ENCODE measurements at places on chromosomes 3 and 15.

GRCh38 chr3:128498901-128499530 lies 6.0 kb upstream of the GATA2 start:
- no peak for DNase-seq

DNA sequence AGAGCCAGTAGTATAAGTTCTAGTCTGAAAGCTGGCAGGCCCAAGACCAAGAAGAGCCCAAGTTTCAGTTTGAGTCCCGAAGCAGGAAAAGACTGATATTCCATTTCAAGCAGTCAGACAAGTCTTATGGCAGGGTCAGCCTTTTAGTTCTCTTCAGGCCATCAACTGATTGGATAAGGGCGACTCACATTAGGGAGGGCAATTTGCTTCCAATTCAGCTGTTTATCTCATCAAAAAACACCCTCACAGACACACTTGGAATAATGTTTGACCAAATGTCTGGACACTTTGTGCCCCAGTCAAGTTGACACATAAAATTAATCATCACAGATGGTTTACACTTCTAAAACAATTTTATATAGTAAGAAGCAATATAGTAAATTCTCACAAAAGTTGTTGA lies 69.7 kb downstream of the UBE2E2 start:
- DNase-seq, result no peak

- no peak for DNase-seq
Measured at GRCh38 chr3:123818921-123819429, 65.2 kb downstream of the MYLK start.

DNA sequence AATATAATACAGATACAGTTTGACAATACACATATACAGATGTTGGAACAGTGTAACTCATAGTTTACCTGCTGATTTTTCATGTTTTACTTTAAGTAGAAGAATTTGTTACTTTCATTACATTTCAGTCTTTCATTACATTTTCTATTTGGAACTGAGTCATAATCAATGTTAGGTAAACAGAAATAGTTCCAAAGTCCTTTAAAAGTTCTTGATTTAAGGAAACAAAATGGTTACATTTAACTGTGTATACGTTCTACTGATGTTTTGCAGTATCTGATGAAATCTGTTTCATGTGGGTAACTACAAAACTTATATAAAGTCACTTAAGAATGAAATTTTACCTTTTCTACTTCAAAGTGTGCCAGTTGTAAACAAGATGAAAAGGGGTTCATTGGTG lies 721.2 kb downstream of the NAALADL2 start:
- no peak for DNase-seq

DNA sequence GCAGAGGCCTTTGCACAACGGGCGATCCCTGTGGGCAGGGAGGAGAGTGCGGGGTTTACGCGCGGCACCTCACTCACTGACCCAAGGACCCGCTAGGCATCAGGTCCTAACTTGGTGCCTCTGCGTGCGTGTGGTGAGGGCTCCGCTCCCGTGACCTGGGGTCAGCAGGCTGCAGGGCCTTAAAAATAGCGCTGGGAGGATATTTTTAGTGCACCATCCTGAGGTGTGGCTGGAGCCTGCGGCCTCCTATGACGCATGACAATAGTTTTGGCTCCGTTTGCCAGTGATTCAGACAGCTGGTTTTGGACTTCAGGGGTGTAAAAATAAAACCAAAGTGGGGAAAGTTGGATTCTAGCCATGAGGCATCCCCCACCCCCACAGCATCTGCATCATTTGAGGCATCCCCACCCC lies 139.0 kb downstream of the FAM43A start:
- DNase-seq, result no peak

DNA sequence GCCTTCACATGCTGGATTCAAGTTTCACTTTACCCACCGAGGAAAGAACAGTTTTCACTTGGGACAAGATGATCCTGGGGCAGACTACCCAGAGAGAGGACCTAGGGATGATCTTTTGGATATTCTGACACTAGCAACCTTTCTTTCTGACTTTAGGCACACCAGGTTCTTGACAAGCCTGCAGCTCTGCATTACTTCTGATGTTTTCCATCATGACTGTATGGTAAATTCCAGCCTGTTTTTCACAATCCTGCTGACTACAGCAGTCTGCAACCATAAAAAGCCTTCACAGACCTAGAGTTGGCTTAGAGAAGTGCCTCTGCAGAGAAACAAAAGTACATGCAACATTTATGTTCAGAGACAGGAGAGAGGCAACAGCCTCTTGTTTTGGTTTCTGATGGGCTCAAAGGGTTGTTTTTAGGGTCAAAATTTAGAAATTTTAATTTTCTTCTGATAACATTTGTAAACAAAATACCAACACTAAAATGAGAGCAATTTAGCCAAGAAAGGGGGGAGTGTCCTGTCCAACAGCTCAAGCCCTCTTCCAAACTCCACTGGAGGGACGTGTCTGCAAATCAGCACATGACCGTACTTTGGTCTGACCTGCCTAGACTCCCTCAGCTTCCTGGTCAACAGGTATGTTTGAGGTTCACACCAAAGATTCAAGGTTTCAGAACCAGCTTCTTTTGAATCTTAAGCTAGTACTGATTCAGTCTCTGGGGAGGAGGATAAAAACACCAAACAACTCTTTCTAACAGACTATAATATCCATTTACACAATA lies 799 bp downstream of the ABI3BP start:
- no peak for DNase-seq

- no peak for DNase-seq
Measured at GRCh38 chr15:73758461-73758860, 5.3 kb upstream of the INSYN1 start.

DNA sequence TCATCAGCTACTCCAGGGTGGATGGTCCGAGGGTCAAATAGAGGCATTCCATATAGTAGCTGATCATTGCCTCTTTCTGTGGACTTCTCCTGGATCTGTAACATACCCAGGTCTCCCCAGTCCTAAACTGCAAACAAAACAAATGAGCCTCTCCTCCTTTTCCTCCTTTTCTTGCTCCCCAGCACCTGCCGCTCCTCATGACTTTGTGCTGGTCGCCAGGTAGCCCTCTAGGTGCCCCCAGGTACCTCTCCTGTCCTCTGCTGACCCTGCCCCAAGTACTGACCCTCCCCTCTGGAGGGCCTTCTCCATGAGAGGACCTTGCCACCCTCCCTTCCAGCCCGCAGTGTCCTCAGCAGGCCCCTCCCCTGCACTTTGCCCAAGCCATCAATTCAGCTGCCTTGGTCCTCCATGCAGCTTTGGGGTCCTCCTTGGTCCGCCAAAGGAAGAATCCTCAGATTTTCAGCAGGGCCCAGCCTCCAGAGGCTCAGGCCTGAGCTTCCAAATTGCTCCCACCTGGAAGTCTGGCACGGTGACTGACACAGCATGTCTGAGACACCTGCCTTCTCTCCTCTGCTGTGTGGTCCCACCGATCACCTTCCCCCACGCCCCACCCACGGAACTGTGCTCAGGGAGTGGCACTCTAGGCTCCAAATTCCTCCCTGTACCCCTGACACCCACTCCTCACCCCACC lies 111.0 kb downstream of the LRRK1 start:
- no peak for DNase-seq

GRCh38 chr15:65759441-65759840 lies 32.7 kb downstream of the DENND4A start:
- no peak for DNase-seq

GRCh38 chr3:43632269-43632733 lies 10.5 kb upstream of the ANO10 start:
- no peak for DNase-seq

DNA sequence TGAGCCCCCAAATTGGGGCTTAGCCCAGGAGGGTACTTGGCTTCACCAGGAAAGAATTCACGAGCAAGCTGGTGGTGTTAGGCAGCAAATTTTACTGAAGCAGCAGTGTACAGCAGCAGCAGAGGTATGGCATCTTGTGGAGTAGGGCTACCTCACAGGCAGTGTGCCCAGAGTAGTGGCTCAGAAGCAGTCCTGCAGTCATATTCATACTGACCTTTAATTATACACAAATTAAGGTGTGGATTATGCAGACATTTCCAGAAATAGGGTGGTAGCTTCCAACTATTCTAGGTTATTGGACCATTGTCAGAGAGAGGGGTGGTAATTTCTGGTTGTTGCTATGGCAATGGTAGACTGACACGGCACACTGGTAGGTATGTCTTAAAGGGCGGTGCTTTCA lies 20.7 kb upstream of the CADPS start:
- no peak for DNase-seq

- no peak for DNase-seq
Measured at GRCh38 chr15:99495430-99496301, 70.1 kb upstream of the MEF2A start.

DNA sequence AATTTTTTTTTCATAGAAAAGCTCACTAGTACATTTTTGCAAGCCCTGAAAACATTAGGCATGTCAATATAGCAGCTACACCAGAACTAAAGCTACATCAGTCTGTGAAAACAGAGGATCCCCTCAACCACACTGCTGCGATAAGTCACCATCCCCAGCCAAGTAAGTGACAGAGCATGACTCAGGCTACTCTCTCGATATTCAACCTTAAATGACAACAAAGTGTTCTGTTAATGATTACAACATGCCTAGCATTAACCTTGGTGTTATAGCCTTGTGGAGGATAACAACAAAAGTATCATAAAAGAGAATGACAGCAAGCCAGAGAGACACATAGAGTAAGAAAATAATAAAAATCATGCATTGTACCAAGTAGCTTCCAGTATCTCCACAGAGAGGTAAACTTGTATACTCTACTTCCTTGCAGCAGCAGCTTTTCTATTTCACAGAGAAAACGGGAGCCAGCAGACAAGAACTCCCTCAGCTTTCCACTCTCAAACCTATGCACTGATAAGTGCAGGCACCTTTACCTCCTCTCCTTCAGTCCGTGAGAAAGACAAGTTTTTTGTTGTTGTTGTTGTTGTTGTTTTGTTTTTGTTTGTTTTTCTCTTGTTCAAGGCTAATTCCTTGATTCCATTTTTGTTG lies 76.6 kb downstream of the GBE1 start:
- DNase-seq, result no peak

GRCh38 chr15:74955017-74955416 lies 1.6 kb downstream of the RPP25 start:
- no peak for DNase-seq

DNA sequence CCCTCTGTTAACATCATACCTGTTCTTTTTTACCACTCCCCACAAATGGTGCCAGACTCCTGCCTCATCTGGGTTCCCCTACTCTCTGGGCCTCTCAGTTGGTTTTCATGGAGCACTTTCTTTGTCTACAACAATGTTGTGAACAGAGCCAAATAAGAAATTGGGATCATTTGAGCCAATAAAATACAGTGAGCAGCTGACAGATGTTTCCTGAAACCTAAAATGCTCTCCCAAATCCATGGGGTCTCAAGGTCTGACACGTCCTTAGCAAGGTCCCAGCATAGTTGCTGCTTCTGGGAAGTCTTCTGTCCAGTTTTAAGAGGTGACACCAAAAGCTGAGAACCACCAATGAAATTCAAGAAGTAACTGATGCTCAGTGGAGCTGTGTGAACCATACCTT lies 1.7 kb downstream of the NMNAT3 start:
- DNase-seq, result no peak

DNA sequence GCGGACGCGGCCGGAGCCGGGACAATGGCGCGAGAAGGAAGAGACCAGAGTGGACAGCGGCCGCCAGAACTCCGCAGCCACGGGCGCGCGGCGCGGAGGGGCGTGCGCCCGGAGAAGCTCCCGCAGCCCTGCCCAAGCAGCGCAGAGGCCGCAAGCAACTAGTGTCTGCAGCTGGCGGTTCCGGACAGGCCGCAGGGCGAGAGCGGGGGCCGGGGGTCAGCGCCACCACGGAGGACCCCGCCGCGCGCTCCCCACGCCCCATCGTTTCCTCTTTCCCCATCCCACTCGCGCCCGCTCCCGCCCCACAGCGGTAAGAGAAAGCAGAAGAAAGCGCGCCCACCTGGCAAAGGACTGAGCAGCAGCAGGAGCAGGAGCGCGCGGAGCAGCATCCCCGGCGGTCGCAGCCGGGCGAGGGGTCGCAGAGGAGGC lies 440 bp downstream of the PRTG start:
- no peak for DNase-seq

All from stimulated activated CD4-positive, alpha-beta T cell treated with anti-CD3 and anti-CD28 coated beads, Interleukin-1b, Interleukin-23, amount 100 ng/mL, for 24 hours (primary cell).